ENCODE measurements at places on chromosomes 2 and 18. TPM values are rescaled to one million over a fixed set of nuclear protein-coding genes. Genes with fewer than 3 reads are reported as not detected.

Gene MSTN
- 1.8 TPM for total RNA-seq

Gene WNT10A
- not detected for total RNA-seq

Gene STK17B
- 31.8 TPM for total RNA-seq

Gene INO80B
- 20.5 TPM for total RNA-seq

Gene LDAH
- 16.9 TPM for total RNA-seq

Gene TMEM17
- total RNA-seq = 3.1 TPM

Gene B4GALT6
- total RNA-seq = 4.5 TPM

Gene NYAP2
- not detected for total RNA-seq

Gene TRIB2
- 29.4 TPM for total RNA-seq

Gene GAL3ST2
- not detected for total RNA-seq

GRCh38 chr2:105827351-105828096, 82.8 kb downstream of the NCK2 start:
- no peak for DNase-seq

DNA sequence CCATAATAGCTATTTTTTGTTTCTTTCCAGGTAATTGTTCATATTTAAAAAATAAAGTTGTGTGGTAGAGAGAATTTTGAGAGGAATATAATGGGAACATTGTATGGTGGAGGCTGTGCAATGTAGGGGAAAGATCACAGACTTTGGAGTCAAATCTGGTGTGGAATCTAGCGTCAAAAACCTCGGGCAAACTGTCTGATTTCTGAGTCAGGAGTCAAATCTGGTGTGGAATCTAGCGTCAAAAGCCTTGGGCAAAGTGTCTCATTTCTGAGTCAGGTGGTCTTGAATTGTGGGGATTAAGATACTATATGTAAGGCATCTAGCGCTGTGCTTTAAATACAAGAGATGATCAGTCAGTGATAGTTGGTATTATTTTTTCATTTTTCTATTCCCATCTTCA, 5.1 kb downstream of the PTPN4 start:
- DNase-seq = no peak

GRCh38 chr2:242085941-242086621, 216.6 kb downstream of the RTP5 start:
- no peak for DNase-seq

- no peak for DNase-seq
Observed at GRCh38 chr2:23452853-23453420, 68.0 kb downstream of the KLHL29 start.

DNA sequence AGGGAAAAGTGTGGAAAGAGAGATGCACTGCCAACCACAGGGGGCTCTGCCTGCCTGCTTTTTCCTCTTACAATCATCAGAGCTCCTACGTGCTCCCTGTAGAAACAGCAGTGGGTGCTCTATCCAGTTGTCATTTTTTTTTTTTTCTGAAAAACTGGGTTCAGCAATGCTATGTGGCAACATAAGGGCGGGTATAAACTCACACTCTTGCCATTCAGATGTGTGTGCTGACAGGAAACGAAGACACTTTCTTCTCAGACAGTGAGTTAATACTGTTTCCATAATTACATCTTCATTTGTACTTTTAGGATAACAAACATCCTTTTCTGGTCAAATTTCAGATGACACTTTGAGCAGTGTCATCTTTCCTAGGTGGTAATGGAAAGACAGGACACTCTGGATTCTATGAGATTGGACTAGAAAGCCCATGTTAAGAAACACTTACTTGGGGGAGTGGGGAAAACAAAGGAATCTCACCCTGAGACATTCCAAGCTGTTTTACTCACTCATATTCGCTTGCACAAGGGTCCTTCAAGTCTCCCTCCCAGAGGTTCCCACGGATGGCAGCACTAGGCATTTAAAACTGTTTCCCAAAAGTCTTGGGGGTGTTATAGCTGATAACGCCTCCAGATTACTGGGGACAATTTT, 41.3 kb downstream of the CCDC93 start:
- no peak for DNase-seq

DNA sequence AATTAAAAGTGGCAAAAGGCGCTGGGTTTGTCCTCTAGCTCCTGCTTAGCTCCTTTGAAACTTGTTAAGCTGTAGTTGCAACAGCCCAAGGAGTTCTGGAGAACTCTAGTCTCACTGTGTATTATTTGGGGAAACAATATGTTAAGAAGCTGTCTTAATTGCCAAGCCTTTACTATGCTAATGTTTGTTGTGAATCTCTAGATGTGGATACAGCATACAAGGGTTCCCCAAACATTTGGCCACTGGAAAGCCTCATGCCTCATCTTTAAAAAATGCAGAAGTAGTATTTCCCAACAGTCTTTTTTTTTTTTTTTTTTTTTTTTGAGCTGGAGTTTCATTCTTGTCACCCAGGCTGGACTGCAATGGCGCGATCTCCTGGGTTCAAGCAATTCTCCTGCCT, 236.7 kb downstream of the PRKCE start:
- no peak for DNase-seq

DNA sequence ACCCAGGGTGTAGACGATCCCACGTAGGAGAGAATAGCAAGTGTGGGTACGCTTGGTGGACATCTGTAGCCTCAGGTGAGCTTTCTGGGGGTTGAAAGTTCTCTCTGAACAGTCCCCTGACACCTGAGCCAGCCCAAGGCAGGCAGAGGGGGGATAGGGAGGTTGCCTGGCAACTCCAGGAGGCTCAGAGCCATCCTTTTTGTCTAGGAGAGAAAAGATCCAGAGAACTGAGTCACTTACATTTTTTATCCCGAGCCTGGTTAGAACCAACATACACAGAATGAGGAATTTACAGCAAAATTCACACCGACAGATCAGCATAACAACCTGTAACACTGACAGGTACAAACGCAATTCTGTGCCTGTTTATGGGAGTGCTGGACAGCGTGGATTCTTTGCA, 113.2 kb downstream of the SH3BP4 start:
- no peak for DNase-seq

GRCh38 chr18:2884706-2885285, 38.0 kb downstream of the EMILIN2 start:
- no peak for DNase-seq

DNA sequence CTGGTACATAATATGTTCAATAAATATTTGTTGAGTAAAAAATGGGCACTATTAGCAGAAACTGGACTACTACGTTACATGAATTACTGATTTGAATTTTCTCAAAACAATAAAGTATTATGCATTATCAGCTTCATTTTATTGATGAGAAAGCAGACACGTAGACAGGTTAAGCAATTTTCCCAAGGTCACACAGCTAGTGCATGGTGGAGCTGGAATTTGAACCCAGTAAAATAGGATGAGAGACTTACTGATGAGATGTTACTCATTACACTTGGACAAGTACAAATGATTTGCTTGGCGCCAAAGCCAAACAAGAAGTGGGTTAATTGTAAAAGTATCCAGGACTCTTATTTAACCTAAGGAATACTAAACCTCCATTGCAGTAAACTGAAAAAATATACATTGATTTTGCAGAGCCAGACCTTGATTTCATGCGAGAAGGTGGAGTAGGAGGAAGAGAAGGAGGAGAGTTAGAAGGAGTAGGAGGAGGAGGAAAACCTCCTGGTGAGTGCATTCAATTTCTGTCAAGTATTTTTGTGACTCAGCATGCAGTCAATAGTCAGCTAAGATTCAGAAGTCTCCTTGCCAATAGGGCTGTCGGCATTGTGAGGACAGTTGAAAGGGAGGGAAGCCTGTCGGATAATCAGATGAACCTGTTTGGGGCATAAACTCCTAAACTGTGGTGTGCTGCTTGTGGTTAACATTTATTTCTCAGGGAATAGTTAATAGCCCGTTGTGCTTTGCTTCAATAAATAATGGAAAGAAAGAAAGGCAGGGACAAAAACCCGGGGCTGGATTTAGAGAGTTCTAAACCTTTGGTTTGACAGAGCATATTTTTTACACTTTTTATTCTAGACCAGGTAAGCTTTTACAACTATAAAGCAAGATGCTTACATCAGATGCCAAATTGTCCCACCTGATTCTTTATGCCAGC, 77.0 kb upstream of the TACR1 start:
- no peak for DNase-seq

GRCh38 chr2:17646081-17646554, 105.6 kb downstream of the VSNL1 start:
- no peak for DNase-seq

DNA sequence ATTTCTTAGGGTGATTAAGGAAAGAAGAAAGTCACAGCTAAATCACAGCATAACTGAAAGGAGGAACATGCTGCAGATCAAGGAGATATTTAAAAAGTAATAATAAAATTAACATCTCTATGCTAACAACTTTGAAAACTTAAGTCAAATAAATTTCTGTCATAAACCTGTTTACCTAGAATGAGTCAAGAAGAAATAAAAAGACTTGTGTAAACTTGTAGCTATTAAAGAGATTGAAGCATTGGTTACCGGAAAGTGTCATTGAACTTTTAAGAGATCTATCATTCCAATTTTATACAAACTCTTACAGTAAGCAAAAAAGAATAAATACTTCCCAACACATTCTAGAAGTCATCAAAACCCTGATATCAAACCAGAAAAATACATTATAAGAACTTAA, 520.1 kb upstream of the SYT4 start:
- no peak for DNase-seq

DNA sequence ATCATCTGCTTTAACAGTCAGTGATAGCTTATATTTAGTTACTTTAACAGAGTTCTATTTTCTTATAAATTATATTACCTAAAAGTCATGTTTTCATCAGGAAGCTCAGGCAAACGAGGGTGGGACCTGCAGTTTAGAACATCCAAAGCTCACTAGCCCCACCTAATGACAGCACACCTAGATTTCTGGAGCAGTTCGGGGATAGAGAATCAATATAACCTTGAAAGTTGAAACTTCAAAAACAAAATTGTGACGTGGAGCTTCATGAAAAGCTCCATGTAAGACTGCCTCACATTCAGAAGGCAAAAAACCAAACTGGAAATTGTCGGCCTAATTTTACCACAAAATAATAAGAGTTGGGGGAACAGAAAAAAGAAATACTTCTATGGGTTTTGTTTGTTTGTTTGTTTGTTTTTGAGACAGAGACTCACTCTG, 185.9 kb upstream of the CCDC150 start:
- DNase-seq = no peak

DNA sequence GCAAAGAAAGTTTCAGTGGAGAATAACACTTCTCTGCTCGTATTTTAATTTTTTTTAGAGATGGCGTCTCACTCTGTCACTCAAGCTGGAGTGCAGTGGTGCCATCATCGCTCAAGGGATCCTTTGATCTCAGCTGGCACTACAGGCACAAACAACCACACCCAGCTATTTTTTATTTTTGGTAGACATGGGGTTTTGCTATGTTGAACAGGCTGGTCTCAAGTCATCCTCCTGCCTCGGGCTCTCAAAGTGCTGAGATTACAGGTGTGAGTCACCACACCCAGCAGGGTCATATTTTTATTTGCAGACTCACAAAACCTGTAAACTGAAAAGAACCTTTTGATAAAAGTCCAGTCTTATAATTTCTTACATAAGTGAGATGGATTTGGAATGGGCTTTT, 2.6 kb downstream of the TRAK2 start:
- DNase-seq = no peak

GRCh38 chr2:9741110-9741509, 102.2 kb upstream of the TAF1B start:
- DNase-seq = no peak

- DNase-seq = no peak
Observed at GRCh38 chr18:36624451-36625167, 204.2 kb downstream of the TPGS2 start.

- DNase-seq = no peak
Observed at GRCh38 chr2:134712736-134713135, 6.1 kb downstream of the TMEM163 start.

GRCh38 chr2:113257516-113258264, 21.0 kb downstream of the PAX8 start:
- DNase-seq = no peak

DNA sequence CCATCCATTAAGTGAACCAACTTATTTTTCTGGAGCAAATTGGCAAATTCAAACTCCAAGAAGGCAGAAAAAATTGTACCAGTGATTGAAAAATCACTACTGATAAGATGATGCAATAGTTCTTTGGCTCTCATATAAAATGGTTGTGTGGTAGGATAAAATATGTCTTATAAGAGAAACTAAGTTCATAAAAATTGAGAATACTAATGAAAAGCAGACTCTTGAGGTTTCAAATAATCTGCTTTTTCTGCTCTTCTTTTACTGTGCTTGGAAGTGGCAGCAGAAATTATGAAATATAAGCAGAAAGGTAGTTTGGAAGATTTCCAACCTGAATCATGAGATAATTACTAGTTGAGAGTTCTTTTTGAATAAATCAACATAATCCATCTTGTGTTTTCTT, 61.9 kb downstream of the PPP1R1C start:
- no peak for DNase-seq

GRCh38 chr2:230793572-230794359, 71.0 kb upstream of the ITM2C start:
- DNase-seq = peak; percentile 91

DNA sequence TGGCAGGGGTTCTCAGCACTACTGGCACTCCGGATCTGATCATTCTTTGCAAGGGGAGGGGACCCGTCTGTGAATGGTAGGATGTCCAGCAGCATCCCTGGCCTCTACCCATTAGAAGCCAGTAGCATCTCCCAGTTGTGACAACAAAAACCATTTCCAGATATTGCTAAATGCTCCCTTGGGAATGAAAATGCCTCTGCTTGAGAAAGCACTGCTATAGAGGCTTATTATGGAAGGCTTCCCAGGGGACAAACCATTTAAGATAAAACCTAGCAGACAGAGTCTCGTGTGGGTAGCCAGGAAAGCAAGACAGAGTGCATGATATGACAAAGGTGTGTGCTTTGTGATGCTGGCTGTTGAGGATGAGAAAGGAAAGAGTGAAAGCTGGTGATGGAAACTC, 273.7 kb downstream of the TMX3 start:
- DNase-seq = no peak

Measured in posterior vena cava (tissue), 2 donors.